GM18507 (cell line): ENCODE measurements at places on chromosomes 4 and X.
A peak's percentile ranks its signal among the peaks of the same experiment; 100 is the strongest.

DNA sequence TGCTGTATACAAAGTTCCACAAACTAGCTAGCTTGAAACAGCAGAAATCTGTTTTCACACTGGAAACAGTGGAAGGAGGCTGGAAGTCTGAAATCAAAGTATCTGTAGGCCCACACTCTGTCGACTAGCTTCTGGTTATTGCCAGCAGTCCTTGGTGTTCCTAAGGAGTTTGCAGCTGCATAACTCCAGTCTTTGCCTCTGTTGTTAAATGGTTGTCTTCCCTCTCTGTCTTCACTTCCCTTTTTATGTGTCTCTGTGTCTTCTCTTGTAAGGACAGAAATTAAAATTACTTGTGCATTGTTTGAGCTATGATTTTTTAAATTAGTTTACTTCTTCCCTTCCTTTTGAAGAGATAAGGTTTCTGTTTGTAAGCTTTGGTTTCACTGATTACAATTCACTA, 8.2 kb downstream of the MTHFD2L start:
- DNase-seq = no peak

GRCh38 chr4:71366766-71367165, 27.9 kb downstream of the SLC4A4 start:
- no peak for DNase-seq

DNA sequence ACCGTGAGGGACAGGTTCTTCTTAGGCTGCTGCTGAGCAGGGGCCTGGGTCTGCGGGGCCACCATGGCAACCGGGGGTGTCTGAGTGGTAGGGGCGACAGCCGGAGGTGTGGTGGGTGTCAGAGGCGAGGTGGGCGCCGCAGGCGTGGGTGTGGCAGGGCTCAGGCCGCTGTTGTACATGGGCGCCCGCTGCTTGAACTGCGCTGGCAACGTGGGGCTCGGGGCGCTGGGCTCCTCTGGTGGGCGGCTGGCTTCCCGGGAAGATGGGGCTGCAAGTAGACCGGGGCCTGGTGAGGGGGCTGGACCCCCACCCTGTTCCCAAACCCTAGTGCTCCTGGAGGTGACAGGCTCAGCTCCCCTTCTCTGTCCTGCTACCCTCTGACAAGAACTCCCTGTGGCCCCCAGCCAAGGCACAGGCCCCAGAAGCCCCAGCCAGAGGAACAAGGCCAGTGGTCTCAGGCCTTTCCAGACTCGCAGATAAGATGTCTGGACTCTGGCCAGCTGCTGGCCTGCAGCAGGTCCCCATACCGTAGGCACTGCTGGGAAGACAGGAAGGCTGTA, 24.8 kb downstream of the NELFA start:
- DNase-seq = no peak

DNA sequence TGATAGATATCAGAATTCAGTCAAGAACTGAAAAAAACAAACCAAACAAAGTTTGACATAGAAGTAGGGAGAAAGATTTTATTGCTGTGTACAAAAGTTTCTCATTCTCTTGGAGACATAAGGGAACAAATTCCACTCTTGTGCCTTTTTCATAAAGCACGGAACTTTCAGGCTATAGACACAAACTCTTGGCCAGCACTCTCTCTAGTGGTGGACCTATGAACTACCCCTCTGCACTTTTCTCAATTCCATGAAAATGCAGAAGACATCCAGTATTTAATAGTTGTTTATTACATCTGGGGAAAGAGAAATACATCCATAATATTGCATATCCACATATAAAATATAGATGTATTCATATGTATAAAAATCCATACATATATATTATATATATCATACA, 291.6 kb upstream of the HS3ST1 start:
- no peak for DNase-seq

DNA sequence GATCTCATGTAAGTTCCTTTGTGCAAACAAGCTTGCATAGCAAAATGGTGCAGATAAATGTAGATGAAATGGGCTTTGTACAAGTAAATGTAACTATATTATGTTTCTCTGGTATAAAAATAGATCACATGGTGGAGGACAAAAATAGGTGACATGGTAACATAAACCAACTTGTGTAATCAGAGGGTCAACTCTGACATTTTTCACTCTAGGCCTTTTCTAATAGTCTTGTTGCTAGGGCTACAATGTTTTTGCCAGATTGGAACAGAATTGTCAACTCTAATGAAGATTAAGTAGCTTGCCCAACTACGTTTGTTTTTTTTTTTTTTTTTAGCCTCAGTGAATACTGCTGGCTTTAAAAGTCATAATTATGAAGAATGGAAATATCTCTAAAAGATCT, 11.5 kb downstream of the MAD2L1 start:
- no peak for DNase-seq

- DNase-seq = peak; percentile 25
Measured at GRCh38 chrX:11792461-11793421, 34.7 kb downstream of the MSL3 start.

GRCh38 chr4:131302108-131302507, 1847.0 kb upstream of the PCDH10 start:
- DNase-seq = no peak

DNA sequence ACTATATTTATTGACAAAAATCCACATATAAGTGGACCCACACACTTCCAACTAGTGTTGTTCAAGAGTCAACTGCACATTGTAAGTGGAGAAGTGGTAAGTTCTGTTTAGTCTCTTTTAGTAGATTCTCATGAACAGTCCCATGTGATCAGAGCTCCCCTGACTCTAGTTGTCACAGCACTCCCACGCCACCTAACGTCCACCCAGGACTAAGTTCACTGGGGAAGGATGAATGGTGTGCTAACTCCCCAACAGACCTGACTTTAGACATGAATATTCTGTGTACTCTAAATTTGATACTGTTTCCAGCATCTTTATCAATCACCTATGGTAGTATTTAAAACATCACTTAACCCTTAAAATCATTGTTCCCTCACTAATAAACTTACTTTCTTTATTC, 59.8 kb downstream of the PACRGL start:
- DNase-seq = no peak

DNA sequence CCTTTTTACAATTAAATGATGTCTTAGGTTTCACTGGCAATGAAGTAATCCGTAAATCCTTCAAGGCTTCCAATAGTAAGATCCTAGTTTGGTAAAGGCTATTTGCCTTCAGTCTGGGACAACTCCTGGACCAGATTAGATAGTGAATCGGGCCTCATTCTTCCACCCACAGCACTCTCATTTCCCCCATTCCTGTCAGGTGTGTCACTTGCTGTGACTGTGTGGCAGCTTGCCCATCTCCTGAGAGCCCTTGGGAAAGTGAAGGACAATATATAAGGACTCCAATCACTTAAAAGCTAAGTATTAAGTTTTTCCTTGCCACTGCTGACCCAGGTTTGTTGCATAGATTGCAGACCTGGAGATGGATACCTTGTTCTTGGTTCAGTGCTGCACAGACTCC, 3.3 kb upstream of the GASK1B start:
- no peak for DNase-seq

DNA sequence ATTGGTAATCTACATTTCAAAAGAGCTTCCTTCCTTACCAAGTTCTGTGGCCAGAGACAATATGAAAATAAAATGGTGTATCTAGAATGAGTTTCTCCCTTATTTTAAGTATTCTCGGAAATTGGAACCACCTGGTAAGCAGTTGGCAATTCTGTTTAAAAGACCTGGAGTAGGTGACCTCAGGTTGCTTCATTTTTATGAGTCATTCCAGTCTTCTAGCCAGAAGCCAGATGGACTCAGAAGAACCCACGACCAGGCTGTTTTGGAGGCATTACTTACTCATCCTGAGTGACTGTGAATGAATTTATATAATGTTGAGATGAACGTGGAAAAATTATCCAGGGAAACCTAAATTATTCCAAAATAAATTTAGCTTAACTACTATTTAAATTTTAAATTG, 9.1 kb downstream of the BMPR1B start:
- DNase-seq = no peak

DNA sequence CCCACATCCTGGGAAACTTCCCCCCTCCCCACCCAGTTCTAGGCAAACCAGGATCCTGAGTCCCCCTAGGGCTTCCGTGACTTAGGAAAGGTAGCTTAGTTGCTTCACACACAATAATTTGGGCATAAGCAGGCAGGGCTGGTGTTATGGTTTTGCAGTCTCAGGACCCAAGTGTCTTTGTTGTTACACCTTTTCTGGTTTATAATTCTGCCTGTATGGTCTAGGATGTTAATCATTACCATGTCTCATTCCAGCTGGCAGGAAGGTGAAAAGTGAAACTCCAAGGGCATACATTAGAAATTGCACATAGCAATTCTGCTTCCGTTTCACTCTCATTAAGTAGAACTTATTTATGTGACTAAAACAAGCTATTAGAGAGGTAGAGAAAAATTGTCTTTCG, 16.8 kb downstream of the UGT8 start:
- no peak for DNase-seq

- DNase-seq = no peak
Measured at GRCh38 chrX:19075754-19076153, 46.5 kb downstream of the ADGRG2 start.

DNA sequence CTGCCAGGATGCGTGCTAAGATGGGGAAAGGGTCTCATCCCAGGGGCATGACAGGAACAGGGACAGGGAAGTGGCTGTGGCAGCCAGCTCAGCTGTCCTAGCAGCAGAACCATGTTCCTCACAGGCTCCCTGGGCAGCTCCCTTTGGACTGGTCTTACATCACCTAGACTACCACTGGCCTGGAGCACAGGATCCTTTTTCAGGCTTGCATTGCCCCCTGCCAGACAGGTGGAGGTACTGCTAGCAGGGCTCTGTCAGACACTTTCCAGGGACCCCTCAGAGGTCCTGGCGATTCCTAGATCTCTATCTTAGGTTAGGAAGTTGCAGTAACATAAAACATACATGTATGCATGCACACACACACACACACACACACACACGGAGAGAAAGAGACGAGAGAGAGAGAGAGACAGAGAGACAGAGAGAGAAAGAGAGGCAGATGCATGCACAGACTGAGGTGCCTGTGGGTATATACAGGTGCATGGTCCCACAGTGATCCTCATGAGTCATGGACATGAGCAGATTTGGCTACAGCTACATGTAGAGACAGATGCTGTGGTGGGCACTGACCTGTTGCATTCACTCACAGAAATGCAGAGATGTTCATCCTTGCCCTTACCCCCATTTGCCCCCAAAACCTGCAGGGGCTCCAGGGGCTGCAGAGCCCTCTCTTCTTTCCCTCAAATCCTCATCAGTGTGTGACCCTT, 63.6 kb downstream of the STARD8 start:
- DNase-seq = peak; percentile 7

DNA sequence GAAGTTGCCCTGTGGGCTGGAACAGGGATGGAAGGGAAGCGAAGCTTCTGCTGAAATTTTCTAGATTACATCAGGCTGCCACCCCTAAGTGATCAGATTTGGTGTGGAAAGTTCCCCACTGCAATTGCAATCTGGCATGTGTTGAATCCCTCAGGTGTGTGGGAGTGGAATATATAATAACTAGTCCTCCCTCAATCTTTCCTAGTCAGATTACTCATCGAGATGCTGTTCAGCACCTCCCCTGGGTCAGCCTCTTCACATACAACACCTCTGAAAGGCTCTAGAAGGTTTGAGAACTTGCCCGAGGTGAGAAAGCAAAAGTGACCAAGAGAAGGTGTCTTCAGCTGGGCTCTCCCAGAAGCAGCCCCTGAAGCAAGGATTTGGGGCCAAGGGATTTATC, 336.8 kb downstream of the BCOR start:
- no peak for DNase-seq

- DNase-seq = no peak
Measured at GRCh38 chr4:55087913-55088260, 37.5 kb downstream of the KDR start.

DNA sequence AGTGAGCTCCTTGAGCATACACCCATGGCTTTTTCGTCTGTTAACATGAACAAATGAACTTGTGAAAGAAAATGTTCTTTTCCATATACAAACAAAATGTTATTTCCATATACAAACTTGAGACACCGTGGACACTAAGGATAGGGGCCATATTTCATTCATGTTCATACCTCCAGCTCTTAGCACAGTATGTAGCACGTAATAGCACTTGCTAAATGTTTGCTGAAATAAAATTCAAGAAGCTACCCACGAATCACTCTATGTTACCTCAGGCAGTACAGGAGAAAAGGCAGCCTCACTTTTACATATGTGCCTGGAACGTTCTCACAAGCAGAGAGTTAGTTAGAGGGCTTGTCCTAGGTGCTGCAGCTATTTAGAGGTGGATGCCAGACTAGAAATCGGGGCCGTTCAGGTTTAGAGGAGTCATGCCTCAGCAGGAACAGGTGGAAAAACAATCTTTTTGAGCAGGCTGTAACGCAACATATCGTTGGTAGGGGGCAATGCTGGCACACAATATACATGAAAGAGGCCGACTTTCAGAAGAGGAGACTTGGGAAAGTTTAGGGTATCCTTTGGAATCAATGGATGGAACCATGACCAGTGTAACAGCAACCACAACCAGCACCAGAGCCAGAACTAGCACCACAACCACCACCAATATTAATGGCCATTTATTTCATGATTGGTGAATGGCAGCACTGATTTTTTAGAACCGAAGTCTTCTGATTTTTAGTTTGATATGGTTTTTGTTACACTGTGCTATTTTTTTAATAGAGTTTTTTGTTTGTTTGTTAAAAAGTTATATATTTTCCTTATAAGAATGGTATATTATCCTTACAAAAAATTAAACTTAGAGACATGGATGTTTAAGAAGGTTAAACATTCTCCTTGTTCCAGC, 14.8 kb upstream of the PAQR3 start:
- no peak for DNase-seq

DNA sequence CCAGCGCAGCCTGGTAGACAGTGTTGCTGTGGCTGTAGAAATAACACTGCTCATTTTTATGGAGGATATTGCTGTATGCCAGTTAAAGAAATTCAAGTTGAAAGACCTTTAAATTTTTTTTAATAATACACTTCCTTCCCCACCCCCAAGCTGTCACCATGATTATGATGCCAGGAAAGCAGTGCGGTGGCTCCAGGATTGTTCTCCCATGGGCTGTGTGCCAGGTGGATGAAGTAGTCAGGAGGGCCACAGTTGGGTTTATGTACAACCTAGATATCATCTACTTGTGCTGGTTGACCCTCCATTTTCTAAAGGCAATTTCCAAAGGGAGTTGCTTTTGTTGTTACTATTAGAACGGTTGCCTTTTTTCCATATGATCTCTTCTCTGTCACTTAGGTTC, 136.6 kb downstream of the AFF1 start:
- DNase-seq = no peak

- no peak for DNase-seq
Measured at GRCh38 chrX:37746218-37746941, 33.5 kb upstream of the CYBB start.
